ENCODE measurements at places on chromosomes 7 and 10. TPM values are rescaled to one million over a fixed set of nuclear protein-coding genes. Genes with fewer than 3 reads are reported as not detected.

DNA sequence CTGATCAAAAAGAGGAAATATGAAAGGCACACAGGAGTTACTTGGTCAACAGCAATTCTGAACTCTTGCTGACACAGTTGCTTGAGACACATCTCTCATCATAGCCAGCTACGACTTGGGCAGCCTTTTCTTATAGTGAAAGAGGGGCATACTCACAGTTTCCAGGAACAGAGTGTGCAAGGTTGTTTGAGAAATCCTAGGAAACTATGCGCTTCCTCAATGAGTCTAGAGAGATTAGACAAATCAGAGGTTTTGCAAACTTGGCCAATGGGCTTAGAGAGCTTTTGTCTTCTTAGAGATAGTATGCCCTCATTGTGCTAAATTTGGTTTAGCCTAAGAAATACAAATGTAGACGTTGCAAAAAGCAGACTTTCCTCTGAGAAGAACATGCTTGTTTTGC is 370.4 kb downstream of the HGF start:
- no peak for ATAC-seq

DNA sequence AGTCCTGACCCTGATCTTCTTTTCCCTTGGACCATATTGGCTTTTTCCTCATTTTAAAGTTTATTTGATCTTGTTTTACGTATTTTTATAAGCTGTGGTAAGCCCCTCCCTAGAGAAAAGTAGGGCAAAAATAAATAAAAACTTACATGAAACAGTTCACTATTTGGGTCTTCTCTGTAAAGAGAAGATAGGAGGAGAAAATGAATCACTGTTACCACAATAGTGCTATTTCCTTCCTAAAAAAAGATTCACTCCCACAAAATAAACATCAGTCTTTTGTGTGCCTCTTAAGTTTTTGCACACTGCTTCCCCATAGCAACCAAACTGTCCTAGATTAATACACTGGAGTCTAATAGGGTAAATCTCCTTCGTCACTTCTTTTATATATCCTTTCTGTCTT is 1.4 kb upstream of the SVIL start:
- ATAC-seq, result peak; percentile 44

- ATAC-seq, result no peak
Observed at GRCh38 chr7:105454095-105454747, 65.5 kb upstream of the SRPK2 start.

DNA sequence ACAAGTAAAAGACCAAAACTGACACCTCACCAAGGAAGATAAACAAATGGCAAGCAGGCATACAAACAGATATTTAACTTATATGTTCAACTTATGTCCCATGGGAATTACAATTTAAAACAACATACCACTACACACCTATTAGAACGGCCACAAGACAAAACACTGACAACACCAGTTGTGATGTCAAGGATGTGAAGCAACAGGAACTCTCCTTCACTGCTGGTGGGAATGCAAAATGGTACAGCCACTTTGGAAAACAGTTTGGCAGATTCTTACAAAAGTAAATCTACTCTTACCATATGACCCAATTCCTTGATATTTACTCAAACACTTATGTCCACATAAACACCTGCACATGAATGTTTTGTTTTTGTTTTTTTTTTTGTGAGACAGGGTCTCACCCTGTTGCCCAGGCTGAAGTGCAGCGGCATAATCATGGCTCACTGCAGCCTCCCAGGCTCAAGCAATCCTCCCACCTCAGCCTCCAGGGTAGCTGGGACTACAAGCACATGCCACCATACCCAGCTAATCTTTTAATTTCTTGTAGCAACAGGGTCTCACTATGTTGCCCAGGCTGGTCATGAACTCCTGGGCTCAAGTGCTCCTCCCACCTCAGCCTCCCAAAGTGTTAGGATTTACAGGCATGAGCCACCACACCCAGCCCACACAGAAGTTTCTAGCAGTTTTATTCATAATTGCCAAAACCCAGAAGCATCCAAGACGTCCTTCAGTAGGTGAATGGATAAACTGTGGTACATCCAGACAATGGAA is 27.3 kb downstream of the HERC4 start:
- no peak for ATAC-seq

Gene TMEM270
- not detected for total RNA-seq

DNA sequence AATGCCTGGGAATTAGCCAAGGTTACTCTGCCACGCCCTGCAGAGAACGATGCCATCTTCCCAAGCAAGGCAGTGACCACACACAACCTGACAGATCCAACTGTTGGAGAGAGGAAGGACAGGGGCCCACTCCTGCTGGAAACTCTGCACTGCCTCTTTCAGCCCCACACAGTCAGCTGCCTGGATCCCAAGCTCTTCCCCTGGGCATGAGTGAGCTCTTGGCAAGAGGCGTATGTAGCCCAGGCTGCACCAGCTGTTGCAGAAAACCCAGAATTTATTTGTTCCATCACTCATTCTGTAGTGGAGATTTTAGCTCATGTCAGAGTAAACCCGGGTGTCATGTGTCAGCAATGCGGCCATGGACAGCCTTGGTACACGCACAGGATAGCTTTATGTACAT is 135.1 kb upstream of the TRIM24 start:
- no peak for ATAC-seq

GRCh38 chr10:73634421-73634820 is 6.9 kb downstream of the MYOZ1 start:
- no peak for ATAC-seq

DNA sequence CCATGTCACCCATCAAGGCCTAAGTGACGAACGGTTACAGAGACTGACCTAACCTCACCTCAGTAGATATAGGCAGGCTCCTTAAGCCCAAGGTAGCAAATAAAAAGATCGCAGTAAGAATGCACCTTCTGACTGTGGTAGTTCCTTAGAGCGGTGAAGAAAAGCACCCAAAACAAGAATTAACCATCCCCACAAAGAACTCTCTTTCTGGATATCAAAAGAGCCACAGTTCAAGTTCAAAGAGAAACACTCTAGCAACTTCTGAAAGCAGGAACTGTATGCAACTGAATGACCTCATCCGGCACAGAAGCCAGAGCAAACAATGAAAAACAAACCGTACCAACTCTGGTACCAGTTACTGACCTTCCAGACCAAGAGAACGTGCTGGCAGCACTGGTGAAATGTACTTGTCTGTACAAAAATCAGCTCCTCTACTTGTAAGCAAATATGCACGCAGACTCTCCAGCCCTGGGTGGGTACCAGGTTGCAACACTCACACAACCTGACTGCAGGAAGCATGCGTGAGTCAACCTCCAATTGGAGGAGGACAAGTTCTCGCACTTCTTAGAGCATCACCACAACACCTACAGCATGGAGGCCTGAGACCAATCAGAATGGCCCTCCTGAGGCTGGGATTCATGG is 202.7 kb downstream of the FAM107B start:
- peak; percentile 77 for ATAC-seq

Gene ZNF727
- 0.48 TPM for total RNA-seq

- no peak for ATAC-seq
Observed at GRCh38 chr7:2939193-2939885, 95.2 kb upstream of the GNA12 start.

- no peak for ATAC-seq
Observed at GRCh38 chr7:149819961-149820340, 18.2 kb upstream of the ZNF862 start.

Gene FGFBP3
- 0.56 TPM for total RNA-seq

Gene VSTM4
- 0.68 TPM for total RNA-seq

DNA sequence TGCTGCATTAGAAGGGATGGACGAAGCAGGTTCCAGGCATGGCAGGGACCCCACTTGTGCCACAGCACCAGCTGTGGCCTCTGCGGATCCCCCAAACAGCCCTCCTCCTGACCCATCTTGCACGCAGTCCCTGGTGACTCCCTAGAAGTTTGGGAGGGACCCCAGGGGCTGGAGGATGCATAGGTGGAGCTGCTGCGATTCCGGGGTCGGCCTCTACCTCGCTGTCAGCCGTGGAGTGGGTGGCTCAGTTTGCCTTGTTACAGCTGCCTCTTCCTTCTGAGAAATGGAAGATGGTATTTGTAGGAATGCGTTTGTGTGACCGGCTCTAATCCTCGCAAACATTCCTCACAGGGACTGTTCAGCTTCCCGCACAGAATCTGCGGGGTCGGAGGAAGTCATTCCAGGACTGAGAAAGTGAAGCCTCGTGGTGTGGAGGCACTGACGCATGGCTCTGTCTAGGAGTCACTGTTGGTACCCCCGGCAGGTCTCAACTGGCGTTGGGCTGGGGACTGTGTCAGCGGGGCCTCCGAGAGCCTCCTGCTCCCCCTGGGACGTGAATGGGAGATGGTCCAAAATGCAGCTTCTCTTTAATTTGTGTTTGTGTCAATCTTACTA is 17.5 kb downstream of the PWWP2B start:
- ATAC-seq, result no peak

GRCh38 chr7:158111049-158111751 is 476.4 kb downstream of the PTPRN2 start:
- no peak for ATAC-seq

Gene INSIG1
- total RNA-seq, result 53.5 TPM

GRCh38 chr10:86068231-86069054 is 298.2 kb downstream of the GRID1 start:
- no peak for ATAC-seq

DNA sequence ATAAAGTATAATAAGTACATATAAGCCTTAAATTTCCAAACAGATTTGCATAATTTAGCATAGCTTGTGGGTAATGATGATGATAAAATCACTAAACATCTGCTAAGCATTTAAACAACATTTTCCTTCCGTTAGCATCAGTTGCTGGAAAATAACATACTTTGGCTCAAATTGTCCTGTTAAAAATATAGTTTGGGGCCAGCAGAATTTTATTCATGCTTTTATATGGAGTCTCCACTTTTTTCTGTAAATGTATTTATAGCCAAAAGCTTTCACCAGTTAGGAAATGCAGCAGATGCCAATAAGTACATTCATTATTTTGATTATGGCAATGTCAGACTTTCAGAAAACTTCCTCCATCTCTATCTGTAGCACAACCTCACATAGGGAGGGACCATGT is 107.2 kb downstream of the CNTNAP2 start:
- no peak for ATAC-seq

Gene STAG3
- total RNA-seq, result 0.48 TPM

GRCh38 chr7:1856888-1857441 is 186.9 kb downstream of the ELFN1 start:
- ATAC-seq, result peak; percentile 5

Gene EPHB6
- 18.1 TPM for total RNA-seq

- no peak for ATAC-seq
Observed at GRCh38 chr10:100033766-100034418, 24.1 kb upstream of the DNMBP start.

- ATAC-seq, result no peak
Observed at GRCh38 chr7:28230261-28230660, 49.7 kb upstream of the JAZF1 start.

Gene RP9
- 4.8 TPM for total RNA-seq

Gene SPRN
- 0.12 TPM for total RNA-seq

DNA sequence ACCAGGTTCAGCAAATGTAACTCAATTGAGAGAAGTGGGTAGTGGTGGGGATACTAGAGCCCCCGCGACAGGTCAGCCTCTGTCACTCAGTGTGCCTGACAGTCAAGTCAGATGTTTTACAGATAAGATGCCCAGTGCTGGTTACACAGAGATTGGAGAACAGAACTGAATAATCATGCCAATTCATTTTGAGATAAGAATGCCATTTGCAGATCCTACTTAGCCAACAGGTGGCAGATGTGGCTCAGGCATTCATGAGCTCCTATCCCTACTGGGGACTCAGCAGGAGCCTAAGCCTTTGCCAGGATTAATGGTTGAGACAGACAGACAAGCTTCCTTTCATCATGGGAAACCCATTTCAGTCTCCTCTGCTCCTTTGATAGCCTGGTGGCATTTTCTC is 137.8 kb downstream of the MAPK8 start:
- peak; percentile 45 for ATAC-seq

DNA sequence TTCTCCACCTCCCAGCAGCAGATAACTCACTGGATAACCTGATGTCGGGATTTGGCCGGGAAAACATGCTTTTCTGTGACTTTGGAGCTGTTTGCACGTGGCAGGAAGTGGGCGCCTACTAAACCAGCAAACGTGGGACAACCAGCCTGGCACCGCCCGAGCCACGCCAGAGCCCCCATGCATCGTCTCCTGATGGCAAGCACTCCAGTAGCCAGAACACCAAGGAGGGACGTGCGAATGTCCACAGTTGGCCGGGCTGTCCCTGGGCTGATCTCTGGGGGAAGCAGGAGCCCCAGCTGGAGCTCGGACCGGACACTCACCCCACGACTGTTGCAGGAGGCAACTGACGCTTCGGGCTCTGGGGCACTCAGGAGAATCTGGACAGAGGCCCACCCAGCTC is 7.1 kb downstream of the ADGRA1 start:
- ATAC-seq, result no peak

- no peak for ATAC-seq
Observed at GRCh38 chr10:24120646-24121045, 88.3 kb upstream of the KIAA1217 start.

- ATAC-seq, result peak; percentile 27
Observed at GRCh38 chr7:128103498-128104107, 72.4 kb upstream of the LRRC4 start.

DNA sequence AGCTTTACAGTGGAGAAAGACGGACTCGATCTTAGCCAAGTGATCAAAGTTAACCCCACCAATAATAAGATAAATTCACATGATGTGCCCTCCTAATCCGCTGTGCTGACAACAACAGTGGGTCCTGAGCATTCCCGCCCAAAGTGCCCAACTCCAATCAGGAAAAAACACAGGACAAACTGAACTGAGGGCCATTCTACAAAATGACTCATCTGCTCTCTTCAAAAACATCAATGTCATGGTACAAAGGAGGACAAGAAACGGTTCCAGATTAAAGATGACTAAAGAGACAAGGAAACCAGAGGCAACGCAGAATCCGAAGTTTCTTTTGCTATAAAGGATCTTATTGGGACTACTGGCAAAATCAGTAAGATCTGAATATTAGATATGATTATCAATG is 79.4 kb downstream of the CTBP2 start:
- no peak for ATAC-seq

Gene RPEL1
- total RNA-seq, result not detected

- ATAC-seq, result no peak
Observed at GRCh38 chr10:6054884-6055283, 7.3 kb downstream of the IL2RA start.

All from esophagus mucosa (tissue), 1 donor.